ENCODE measurements at places on chromosomes 4 and X.

- no peak for DNase-seq
Observed at GRCh38 chr4:156309031-156309430, 355.4 kb upstream of the CTSO start.

- no peak for DNase-seq
Observed at GRCh38 chrX:38038501-38038900, 32.1 kb downstream of the SYTL5 start.

- no peak for DNase-seq
Observed at GRCh38 chr4:53273726-53274125, 92.1 kb downstream of the SCFD2 start.

GRCh38 chr4:101283434-101283833 lies 63.9 kb downstream of the PPP3CA start:
- no peak for DNase-seq

DNA sequence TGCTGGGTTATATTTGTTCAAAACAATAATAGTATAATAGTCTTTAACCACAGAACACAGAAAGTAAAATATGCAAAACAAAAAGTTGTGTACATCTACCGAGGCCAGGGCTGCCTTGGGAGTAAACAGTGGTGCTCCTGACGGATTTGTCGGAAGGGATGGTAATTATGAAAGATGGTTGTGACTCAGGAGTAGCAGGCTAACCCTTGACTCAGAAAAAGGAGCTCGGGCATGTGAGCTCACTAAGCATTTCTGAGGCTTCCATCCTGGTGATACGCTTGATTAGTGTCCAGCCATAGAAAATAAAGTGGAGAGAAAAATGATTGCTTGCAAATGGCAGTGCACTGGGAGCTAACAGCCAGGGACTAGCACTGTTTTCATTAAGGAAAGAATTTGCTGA lies 53.2 kb upstream of the SPANXB1 start:
- DNase-seq = no peak

GRCh38 chr4:48752246-48752645 lies 27.8 kb downstream of the FRYL start:
- no peak for DNase-seq

DNA sequence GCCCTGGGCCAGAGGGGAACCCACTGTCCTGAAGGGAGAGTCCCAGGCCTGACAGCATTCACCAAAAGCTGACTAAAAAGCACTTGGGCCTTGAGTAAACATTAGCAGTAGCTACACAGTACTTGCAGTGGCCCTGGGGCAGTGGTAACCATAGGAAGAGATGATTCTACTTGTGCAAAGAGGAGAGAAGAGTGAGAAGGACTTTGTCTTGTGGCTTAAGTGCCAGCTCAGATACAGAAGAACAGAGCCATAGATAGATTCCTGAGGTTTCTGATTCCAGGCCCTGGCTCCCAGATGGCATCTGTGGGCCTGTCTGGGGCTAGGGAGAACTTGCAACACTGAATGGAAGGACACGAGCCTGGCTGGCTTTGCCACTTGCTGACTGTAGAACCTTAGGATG lies 100.5 kb downstream of the PTCHD1 start:
- DNase-seq = no peak

DNA sequence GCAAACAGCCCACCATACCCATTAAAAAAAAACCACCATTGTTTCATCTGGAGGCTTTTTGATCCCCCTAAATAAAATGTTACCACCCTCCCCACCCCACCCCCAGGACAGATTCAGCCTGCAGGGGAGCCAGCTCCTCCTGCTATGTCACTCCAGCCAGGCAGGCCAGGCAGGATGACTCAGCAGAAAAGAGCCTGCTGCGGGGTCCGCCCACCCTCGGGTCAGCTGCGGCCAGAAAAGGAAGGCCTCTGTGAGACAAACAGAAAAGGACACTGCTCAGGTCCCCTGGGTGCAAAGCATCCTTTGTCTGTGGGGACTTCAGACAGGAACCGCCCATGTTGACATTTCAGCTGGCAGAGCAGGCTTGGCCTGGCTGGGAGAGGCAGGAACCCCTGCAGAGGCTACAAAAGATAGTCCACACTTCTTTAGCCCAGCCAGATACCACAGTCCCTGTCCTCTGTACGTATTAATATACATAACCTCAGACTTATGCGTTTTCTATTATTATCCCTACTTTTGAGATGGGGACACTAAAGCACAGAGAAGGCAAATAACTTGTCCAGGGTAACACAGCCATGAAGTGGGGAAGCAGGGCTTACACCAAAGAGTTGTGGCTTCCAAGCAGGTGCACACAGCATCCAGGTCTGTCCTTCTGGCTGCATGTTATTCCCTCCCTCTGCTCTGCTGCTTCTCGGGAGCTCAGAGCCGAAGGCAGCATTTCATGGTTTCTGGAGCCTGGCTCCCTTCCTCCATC lies 147.7 kb downstream of the CPEB2 start:
- DNase-seq = peak; percentile 91

- no peak for DNase-seq
Observed at GRCh38 chrX:14232688-14233087, 203.0 kb upstream of the GEMIN8 start.

Data from testis (tissue), 5 donors.